Hepatocyte (in vitro differentiated cells): ENCODE measurements at places on chromosomes 6 and 20.

DNA sequence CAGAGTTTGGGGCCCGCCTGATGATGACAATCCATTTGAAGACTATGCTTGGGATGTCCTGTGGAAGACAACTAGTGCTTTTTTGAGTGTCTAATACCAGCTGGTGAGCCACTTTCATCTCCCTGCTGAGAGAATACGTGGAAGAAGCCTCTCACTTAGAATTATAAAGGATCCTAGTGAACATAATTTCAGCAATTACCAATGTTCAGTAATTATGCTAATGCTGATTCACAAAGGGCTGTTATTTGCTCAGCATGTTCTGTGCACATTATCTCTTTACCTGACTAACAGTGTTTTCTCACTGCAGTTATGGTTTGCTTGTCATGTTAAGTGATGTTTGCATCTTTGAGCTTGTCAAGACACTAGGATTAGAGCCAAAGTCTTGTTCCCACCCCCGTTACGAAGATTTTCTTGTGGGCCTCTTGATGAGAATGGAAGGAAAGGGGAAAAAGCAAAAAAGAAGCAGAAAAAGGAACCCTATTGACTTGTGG lies 282.1 kb upstream of the CHD6 start:
- no peak for DNase-seq

GRCh38 chr6:133855991-133856370 lies 32.9 kb upstream of the TCF21 start:
- no peak for DNase-seq

- DNase-seq = peak; percentile 51
These were observed 122.6 kb upstream of the PHACTR1 start for GRCh38 chr6:12593771-12594529.

- DNase-seq = no peak
These were observed 124.6 kb downstream of the REV3L start for GRCh38 chr6:111358454-111358853.

DNA sequence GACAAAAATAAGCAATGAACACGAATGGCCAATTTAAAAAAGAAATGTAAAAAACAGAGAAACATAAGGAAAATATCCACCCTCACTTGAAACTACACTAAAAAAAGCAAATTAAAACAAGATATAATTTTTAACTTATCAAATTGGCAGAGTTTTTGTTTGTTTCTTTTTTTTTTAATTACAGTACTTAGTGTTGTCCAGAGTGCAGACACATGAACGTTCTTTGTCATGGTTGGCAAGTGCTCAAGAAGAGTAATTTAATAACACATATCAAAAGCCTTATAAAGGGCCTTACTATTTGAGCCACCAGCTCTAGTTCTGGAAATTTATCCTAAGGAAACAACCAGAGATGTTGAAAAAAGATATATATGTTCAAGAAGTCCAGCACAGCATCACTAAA lies 142.3 kb downstream of the ATXN1 start:
- DNase-seq = no peak

GRCh38 chr20:39717936-39718335 lies 755.8 kb downstream of the DHX35 start:
- no peak for DNase-seq
